ENCODE measurements at places on chromosomes 2 and 18.

- peak; percentile 38 for DNase-seq
These were observed 71.7 kb downstream of the TPGS2 start for GRCh38 chr18:36757081-36757480.

DNA sequence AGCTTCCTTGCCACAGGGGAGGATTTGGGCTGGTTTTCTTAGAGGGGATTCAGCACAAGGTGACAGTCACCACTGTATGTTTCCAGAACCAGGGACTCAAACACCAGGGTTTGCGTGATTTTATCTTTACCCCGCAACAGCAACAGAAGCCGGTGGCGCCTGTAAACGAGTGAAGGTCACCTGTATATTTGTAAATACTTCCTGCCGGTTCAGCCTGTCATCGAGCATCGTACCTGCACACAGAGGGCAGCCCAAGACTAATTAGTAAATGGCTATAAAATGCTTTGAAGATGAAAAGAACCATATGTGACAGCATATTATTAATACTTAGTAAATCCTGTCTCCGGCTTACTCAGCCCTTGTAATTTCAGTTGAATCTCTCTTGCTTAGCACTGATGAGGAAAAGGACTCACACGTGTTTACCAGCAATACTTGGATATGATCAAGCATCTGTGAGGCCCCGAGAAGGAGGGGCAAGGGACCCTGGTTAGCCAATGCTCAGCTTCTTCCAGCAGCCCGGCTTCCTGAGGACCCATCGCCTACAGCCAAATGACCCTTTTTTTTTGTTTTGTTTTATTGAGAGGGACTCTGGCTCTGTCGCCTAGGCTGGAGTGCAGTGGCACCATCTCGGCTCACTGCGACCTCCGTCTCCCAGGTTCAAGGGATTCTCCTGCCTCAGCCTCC, 51.3 kb upstream of the FOSL2 start:
- DNase-seq = no peak

- no peak for DNase-seq
These were observed 13.7 kb upstream of the SAP130 start for GRCh38 chr2:128041561-128041960.

DNA sequence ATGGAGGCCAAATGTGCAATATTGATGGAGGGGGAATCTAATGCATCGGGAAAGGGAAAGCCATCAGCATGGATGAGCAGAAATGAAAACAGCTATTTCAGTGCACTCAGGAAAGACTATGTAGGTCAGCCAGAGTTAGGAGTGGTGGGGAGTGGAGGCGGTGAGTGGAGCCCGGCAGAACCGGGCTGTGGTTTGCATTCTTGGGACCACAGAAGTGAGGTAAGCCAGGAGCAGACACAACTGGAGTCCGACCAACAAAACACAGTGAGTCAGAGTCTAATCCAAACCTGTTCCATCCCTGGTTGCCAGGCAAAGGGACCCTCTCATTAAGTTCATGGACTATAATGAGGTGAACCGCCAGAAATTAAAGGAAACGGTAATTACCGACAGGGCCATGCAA, 61.1 kb upstream of the RAB12 start:
- no peak for DNase-seq

- DNase-seq = no peak
These were observed 22.4 kb upstream of the REV1 start for GRCh38 chr2:99512181-99512591.

GRCh38 chr2:146246002-146246735, 1598.7 kb upstream of the ACVR2A start:
- DNase-seq = no peak
